NCI-H1930 (cell line): ENCODE measurements at places on chromosomes 2 and 18.
A peak's percentile ranks its signal among the peaks of the same experiment; 100 is the strongest.

DNA sequence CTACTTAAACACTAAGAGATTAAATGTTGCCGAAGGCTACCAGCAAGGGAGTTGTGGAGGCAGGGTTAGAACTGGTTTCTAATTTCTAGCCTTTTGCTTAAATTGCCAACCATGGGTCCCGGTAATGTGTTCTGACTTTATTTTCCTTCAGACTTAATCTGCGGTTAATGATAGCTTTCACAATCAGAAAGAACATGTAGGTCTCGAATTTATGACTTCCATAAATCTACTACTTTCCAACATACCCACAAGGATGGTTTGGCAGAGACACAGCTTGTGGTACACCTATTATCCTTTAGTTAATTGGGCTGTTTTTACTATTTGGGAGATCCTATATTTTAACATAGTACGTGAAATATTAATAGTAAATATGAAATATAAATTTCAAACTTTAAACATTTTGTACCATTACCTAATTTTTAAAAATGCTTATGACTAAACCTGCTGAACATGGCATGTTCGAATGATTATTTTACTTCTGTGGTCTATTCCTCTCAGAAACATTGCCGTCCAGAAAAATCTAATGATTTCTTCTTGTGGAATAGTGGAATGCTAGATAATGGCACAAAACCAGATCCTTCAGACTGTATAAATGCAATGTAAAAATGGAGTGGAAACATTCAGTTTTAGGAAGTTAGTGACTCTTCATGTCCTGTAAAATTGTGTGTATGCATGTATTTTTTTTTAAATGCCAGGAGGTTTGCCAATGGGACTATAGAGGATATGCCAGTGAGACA lies 41.3 kb downstream of the PARD3B start:
- no peak for DNase-seq

GRCh38 chr2:32369222-32369621 lies 12.4 kb downstream of the BIRC6 start:
- no peak for DNase-seq

GRCh38 chr2:12504443-12504842 lies 212.3 kb upstream of the TRIB2 start:
- no peak for DNase-seq

- DNase-seq: no peak
Observed at GRCh38 chr2:64230540-64230939, 86.3 kb upstream of the PELI1 start.

DNA sequence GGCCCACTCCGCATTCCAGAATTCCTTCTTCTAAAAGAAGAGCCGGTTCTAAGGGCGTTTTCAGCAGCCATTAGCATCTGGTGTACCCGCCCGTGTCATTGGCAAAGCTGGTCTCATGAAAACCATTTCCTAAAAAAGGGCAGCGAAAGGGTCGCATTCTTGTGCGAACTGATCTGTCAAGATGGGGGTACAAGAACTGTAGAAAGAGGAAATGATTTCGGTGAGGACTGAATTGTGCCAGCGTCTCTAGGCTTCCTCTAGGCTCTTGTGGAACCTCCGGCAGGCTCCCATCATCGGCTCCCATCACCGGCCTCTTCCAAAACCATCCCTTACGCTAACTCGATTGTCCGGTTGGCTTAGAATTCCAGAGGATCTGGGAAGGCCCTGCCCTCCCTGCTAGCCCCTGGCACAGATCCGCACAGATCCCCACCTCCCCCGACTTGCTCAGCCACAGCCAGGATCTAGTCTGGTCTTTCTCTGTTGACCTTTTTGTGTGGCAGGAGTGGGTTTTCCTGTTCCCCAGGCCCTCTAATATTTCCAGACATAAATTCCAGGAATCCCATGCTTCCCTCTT lies 1.3 kb downstream of the RAB31 start:
- no peak for DNase-seq

- no peak for DNase-seq
Observed at GRCh38 chr2:240528406-240529040, 29.3 kb downstream of the ANKMY1 start.

DNA sequence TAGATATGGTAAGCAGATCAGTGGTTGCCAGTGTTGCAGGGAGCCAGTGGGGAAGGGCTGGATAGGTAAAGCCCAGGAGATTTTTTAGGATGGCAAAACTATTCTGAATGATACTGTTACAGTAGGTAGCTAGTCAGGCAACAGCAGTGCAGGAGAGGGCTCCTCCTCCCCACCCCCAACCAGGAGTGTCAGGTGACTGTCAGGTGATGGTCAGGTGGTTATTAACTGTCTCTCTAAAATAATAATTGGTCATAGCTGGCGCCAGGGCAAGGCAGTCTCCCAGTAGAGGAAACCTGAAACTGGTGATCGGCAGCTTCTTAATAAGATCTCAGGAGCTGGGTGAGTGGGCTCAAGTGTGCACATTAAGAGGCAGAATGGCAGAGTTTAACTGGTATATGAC lies 201.6 kb upstream of the PARD3B start:
- no peak for DNase-seq

- no peak for DNase-seq
Observed at GRCh38 chr2:148032215-148032614, 11.3 kb downstream of the MBD5 start.

DNA sequence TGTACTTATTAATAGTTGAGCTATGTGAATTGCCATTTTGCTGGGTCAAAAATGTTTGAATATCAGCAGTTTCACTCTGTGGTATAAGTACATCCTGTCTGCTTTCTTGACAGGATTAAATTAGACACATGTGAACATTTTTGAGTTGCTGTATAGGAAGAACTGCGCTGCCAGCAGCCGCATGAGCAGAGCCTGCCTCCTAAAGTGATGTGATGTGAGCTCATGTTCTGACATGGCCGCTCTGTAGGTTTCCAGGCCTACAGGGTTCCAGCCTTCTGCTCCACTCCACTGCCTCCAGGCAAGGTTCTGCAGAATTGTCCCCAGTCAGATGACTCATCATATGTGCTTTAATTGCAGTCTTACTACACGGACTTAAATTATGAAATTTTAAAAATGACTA lies 119.7 kb upstream of the NFATC1 start:
- DNase-seq: no peak

DNA sequence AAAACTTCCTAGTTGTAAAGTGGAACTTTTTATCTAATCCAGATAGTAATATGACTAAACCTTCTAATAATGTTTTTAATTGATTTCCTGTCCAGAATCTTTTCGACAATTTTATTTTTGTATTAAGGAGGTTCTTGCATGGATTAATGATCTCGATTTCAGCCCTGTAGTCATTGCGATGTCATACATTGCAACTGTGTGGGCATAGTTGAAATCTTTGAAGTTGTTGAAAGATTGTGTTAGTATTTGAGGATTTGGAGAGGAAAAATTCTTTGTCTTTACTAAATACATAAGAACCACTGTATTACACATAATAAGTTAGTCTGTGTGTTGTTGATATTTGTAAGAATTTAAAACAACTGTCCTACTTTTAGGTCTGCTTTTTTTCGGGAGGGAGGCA lies 31.1 kb downstream of the ACSL3 start:
- DNase-seq: no peak

GRCh38 chr18:24734058-24734457 lies 273.6 kb downstream of the HRH4 start:
- peak; percentile 21 for DNase-seq

DNA sequence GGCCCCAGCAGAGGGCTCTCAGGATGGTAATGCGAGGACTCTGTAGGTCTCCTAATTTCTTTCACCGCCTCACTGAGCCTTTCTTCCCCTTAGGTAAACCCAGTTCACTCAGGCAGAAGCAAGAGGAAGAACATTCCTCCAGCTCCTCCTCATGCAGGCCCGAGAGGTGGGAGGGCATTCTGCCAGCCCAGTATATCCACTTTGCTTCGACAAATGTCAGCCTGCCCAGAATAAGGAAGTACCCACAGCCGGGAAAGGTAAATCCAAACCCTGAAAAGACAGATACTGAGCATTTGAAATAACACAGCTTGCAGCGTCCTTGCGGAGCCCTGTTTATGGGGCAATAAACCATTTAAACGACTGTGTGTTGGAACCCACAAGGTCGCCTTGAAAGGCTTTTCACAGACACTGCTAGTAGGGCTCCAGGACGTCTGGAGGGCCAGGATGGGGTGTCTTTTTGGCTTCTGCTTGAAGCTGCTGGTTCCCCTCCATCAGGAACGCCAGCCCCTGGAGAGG lies 63.0 kb upstream of the STPG4 start:
- DNase-seq: no peak

DNA sequence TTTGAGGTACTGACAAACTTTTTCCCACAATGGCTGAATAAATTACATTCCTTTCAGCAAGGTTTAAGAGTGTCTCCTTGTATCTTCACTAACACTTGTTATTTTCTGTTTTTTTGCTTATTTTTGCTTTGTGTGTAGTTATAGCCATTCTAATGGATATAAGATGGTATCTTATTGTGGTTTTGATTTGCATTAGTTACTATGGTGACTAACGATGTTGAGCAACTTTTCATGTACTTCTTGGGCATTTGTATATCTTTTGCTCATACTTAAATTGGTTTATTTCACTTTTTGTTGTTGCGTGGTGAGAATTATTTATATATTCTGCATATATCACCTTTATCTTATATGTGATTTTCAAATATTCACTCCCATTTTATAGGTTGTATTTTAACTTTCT lies 79.9 kb upstream of the FSIP2 start:
- DNase-seq: no peak

GRCh38 chr2:54770211-54770610 lies 46.7 kb downstream of the EML6 start:
- DNase-seq: no peak

- no peak for DNase-seq
Observed at GRCh38 chr2:127313406-127313805, 19.5 kb upstream of the ERCC3 start.

GRCh38 chr18:39627936-39628335 lies 2062.3 kb upstream of the CELF4 start:
- DNase-seq: no peak

DNA sequence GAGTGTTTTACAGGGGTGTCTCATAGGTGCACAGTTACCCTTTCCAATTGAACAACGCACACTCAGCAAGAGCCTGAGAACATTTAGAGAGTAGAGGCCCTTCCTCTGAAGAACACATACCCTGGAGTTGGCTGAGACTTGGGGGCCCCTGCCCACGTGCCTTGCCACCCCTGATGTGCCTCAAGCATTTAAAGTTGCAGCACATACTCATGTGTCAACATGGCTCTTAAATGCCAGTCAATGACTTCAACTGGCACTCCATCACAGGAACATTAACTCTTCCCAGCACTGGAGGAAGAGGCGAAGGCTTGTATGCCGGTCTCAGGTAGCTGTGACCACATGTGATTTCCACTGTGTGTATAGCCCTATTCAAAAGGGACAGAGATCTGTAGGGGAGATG lies 57.4 kb downstream of the SPRED2 start:
- DNase-seq: no peak

- no peak for DNase-seq
Observed at GRCh38 chr2:144317071-144317738, 202.7 kb downstream of the ZEB2 start.

- no peak for DNase-seq
Observed at GRCh38 chr18:77096936-77097886, 35.4 kb downstream of the MBP start.

DNA sequence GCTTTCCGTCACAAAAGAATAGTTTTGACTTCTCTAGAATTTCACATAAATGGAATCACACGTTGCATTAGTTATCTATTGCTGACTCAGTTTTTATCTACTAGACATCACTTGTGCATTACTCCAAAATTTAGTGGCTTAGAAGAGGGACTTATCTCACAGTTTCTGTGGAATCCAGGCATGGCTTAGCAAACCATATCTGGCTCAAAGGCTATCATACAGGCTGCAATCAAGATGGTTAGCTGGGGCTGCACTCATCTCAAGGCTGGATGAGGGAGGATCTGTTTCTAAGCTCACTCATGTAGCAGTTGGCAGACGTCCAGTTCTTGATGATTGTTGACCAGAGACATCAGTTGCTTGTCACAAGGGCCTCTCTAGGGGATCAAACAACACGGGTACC lies 6.6 kb upstream of the DSC3 start:
- DNase-seq: peak; percentile 62

- DNase-seq: no peak
Observed at GRCh38 chr18:57436191-57436964, 1.2 kb downstream of the ONECUT2 start.
